Camera-type eye (tissue), 1 donor: ENCODE measurements at places on chromosomes 7 and 10. TPM values are rescaled to one million over a fixed set of nuclear protein-coding genes. Genes with fewer than 3 reads are reported as not detected.

The CPA2 gene
- total RNA-seq = not detected

The GLI3 gene
- 30.2 TPM for total RNA-seq

The PDE6C gene
- total RNA-seq = 4.2 TPM

The SLC26A5 gene
- total RNA-seq = 0.71 TPM

The PAPOLB gene
- total RNA-seq = 1.5 TPM

The IDE gene
- total RNA-seq = 27.8 TPM

The PCLO gene
- 34.6 TPM for total RNA-seq

The ENKUR gene
- 1.7 TPM for total RNA-seq

The OPALIN gene
- total RNA-seq = not detected

The UPK3B gene
- total RNA-seq = 0.99 TPM

The OR2A42 gene
- total RNA-seq = 0.16 TPM

The CALN1 gene
- 9.8 TPM for total RNA-seq

The HABP2 gene
- total RNA-seq = not detected

The PDSS1 gene
- total RNA-seq = 10.6 TPM

The CCL24 gene
- not detected for total RNA-seq

The CTAGE8 gene
- 1.0 TPM for total RNA-seq

The ZNF425 gene
- 6.7 TPM for total RNA-seq

The ZNF365 gene
- 2.9 TPM for total RNA-seq

The ZCCHC24 gene
- total RNA-seq = 17.9 TPM
